Inflammatory macrophage treated with lipopolysaccharide for 4 hours (primary cell): ENCODE measurements at places on chromosomes 12 and 14.

DNA sequence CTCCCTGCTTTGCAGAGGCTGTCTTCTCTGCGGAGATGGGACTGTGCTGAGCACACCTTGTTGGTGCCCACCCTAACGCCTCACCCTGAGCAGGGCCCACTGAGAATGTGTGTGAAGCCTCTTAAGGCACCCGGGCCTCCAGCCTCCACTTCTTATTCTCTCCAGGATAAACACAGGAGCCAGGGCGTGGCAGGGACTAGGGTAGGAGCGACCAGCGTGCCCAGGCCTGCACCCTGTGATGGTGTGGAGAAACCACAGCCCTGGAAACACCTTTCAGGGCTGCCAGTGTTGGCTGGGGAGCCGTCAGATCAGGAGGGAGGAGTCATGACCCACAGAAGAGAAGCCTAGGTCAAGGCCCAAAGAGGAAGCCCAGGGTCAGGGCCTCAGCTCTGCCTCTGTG is 41.3 kb downstream of the VDR start:
- no peak for DNase-seq

- DNase-seq: peak; percentile 36
Measured at GRCh38 chr12:26786865-26787514, 46.0 kb downstream of the ITPR2 start.

DNA sequence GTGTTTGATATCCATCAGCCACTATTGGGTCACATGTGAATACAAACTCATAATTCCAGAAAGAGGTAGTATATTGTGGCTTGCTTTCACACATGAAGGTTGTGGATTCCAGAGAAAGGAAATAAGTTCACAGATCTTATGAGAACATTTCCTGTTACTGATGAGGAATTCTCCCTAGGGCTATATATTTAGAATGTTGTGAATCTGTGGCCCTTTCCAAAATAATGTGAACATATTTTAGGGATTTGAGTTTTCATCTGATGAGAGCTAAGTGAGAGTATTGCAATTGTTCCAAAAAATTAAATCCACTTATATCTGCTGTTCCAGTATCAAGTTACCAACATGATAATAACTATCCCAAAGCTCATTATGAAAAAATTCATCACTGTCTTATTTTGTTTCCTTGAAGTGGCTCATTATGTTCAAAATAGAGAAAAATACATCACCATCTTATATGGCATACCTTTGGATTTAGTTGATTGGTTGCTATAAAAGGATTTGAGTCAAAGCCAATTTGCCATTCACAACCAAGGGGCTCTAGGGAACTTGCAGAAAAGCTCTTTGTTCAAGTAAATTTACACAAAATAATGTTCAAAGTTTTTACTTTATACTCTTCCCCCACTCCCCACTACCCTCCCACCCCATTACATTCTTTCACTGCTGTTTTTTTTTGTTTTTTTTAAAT is 76.3 kb downstream of the MYRFL start:
- no peak for DNase-seq

DNA sequence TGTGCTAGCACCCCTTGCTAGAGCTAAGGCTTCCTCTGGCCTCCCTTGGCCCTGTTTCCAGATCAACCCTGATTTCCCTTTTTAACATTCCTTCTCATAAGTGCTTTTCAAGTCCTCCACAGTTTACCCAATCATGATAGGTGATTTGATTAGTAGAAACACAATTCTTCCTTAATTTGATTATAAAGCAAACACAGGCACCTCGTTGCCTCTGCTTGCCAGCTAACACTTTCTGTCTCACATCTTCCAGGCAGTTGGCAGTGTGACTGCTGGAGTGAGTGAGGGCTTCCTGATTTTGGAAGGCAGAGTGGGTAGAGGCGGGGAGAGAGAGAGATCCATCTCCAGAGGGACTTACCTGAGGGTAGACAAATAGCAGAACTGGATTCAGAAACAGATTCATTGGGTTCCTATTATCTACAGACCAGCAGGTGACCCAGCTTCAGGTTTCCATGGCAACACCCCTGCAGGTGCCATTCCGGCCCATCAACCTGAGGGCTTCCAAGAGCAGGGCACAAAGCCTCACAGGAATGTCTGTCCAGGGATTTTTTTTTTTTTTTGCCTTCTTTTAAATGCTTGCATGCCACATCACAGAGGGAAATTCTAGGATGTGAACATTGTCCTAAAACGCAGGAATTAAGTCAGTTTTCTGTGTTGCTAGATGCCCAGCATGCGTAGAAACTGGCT is 77.7 kb downstream of the PLXNC1 start:
- DNase-seq: no peak

DNA sequence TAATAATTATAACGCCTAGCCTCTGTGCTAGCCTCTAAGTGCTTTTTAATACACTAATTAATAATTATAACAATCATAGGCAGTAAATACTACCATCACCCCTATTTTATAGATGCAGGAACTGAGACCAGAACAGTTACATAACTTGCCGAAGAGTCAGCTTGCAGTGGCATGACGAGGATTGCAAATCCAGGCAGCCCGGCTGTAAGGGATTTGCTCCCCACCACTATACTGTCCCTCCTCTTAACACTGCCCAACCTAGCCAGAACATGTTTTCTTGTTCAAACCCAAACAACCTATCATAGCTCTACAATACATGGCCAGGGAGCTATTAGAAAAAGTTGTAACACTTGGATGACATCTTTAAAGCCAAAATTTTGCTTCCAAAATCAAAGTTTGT is 33.9 kb upstream of the VASH1 start:
- DNase-seq: peak; percentile 68

DNA sequence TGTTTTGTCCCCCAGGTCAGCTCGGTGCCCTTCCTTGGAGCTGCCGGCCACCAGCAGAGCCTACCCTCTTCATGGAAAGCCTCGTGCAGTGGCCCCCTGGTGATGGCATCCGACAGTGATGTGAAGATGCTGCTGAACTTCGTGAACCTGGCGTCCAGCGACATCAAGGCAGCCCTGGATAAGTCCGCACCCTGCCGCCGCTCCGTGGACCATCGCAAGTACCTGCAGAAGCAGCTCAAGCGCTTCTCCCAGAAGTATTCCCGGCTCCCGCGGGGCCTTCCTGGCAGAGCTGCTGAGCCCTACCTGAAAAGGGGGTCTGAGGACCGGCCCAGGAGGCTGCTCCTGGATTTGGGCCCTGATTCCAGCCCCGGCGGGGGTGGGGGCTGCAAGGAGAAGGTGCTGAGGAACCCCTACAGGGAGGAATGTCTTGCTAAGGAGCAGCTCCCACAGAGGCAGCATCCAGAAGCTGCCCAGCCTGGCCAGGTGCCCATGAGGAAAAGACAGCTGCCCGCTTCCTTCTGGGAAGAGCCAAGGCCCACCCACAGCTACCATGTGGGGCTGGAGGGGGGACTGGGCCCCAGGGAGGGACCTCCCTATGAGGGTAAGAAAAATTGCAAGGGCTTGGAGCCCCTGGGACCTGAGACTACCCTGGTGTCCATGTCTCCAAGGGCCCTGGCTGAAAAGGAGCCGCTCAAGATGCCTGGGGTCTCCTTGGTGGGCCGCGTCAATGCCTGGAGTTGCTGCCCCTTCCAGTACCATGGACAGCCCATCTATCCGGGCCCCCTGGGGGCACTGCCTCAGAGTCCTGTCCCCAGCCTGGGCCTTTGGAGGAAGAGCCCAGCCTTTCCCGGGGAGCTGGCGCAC is 1.3 kb downstream of the FAM181A start:
- no peak for DNase-seq

DNA sequence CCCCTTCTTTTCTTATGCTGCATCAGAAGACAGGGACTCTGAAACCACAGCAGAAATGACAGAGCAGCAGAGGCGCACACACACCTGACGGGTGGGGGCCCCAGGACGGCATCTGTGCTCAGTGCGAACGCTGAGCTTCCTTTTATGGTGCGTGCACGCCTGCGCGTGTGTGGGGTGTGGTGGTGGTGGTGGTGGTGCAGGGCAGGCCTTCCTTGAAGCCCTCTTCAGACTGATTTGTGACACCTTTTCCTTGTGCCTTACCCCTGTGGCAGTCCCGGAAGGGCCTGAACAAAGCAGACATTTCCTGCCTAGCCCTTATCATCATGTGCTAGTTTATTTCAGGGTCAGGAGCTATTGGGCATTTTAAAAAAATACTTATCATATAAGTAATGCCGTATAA is 75.7 kb downstream of the TSPAN9 start:
- no peak for DNase-seq

GRCh38 chr12:121181181-121181580 is 28.7 kb upstream of the P2RX4 start:
- DNase-seq: no peak

GRCh38 chr12:116672842-116673516 is 64.9 kb downstream of the SPRING1 start:
- no peak for DNase-seq

GRCh38 chr12:4308334-4308950 is 12.6 kb upstream of the TIGAR start:
- no peak for DNase-seq

DNA sequence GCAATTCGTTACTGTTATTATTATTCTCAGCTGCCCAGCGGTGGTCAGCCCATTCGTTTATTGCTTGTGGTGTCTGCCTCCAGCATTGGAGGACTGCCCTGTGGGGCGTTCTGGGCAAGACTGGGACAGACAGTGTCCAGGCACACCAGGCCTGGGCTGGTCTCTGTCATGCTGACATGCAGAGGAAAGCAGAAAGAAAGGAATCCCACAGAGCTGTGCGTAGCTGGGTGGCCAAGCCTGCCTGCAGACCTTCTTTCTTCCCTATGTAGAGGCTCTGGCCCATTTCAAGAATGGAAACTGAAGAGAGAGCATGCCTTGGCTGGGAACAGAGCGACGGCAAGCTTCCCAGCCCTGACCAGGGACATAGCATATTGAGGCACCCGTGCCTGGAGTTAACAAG is 525.3 kb upstream of the TBX3 start:
- DNase-seq: no peak

DNA sequence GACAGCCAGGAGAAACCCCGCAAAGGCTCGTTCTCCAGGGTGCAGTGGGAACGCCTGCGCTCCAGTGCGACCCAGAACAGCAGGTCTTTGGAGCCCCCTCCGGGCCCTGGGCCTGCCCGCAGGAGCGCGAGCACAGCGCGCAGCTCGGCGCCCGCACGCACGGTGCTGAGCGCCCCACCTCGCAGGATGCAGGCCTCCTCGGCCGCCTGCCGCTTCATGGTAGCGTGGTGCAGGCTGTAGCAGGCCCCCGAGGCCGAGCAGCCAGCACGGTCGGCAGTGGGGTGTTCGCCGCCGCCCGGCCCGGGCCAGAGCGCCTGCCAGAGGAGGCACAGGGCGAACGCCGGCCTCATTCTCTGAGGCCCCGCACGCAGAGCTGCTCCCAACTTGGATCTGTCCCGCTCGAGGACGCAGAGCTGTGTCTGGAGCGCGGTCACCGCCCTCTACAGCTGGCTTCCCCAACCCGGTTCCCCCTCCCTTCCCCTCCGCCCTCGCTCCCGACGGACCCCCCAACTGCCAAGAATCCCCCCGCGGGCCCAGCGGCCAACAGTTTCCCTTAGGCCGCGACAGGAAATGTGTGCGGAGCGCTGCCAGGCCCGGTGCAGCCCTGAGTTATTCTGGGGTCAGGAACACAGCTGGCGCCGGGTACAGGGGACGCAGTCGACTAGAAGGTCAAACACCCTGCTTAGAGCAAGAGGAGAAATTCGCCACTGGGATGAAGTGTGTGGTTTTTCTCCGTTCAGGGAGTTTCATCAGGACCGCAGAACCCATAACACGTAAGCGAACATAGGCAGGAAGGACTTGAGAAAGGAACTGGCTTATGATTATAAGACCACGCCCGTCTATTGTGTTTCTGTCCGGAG is at the start of gene CLEC14A:
TSS of gene CLEC14A (minus strand) at position 421 of the 860 bp plus-strand sequence. CDS start at position 350, 71 bp downstream.
- DNase-seq: no peak

DNA sequence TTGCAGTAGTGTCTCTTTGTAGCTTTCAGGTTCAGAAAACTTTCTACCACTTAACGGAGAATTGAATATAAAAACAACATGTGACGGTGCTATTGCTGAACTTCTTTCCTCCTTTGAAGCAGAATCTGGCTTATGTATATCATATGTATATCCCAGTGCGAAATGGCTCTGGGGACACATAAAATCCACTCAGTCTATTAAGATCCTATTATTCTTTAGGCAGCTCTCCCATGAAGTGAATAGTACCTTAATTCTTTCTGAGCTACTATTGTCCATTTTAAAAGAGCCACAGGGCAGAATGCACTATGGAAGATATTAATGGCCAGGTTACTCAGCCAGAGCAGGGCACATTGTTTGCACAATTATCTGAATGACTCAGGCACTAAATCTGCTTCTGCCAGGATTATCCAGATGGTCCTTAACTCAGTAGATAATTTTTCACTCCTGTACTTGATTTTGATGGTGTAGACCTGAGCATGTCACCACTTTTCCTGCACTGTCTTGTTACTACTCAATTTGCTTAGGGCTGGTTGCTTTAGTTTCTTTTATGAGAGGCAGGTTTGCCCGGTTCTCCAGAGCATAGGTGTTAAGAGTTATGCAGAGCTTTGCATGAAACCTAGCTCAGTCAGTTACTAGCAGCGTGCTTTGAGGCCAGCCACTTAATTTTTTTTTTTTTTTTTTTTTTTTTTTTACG is 5.5 kb downstream of the CNTN1 start:
- DNase-seq: no peak

DNA sequence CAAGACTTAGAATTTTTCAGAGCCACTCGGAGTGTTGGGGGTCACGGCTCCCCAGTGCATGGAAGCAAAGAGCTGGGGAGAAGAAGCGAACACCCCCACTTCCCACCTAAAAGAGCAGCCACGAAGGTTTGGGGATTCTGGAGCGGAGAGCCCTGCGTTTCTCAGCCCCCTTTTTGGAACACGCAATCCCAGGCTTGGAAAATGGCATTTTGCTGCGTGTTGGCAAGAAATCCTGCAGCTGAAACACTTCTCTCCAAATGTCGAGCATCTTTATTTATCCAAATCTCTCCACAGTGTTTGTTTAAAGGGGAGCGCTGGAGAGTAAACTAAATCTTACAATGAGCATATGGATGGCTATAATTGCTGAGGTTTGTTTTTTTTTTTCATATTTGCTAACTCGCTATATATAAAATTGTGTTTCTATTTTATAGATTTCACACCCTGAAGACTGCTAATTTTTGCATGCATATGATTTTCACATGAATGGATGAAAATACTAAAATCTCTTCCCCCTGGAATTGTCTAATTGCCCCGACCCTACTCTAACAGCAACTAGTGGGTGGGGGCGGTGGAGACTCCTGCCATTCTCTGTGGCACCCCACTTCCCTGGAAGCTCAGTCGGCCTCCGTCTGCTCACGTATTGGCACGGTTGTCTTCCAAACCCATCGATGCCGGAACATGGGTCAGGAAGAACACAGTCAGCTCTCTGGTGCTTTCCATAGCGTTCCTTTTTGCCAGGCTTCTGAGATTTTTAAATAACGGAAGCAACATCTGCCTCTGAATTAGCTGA is 120.5 kb downstream of the GCH1 start:
- no peak for DNase-seq

GRCh38 chr12:11651381-11651780 is 1.9 kb downstream of the ETV6 start:
- peak; percentile 42 for DNase-seq

DNA sequence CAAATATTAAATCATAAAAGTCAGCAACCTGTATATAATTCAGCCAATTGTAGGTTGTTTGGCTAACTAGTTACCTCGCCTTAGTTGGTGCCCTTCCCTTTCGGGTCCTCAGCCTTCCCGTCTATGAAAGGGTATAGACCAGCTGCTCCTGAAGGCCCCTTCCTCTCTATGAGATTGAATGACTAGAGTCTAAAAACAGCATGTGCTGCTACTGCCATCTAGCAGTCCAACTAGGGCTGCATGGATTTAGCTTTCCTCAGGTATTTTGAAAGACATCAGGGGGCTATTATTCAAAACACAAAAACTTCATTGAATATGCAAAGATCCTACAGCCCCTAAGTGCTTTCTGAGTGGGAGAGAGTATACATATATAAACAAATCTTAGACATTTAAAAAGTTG is 37.0 kb upstream of the TMEM263 start:
- peak; percentile 19 for DNase-seq

- no peak for DNase-seq
Measured at GRCh38 chr12:93476555-93476954, 9.2 kb downstream of the MRPL42 start.
